Fibroblast of lung (primary cell): ENCODE measurements at places on chromosomes 5 and 9.

DNA sequence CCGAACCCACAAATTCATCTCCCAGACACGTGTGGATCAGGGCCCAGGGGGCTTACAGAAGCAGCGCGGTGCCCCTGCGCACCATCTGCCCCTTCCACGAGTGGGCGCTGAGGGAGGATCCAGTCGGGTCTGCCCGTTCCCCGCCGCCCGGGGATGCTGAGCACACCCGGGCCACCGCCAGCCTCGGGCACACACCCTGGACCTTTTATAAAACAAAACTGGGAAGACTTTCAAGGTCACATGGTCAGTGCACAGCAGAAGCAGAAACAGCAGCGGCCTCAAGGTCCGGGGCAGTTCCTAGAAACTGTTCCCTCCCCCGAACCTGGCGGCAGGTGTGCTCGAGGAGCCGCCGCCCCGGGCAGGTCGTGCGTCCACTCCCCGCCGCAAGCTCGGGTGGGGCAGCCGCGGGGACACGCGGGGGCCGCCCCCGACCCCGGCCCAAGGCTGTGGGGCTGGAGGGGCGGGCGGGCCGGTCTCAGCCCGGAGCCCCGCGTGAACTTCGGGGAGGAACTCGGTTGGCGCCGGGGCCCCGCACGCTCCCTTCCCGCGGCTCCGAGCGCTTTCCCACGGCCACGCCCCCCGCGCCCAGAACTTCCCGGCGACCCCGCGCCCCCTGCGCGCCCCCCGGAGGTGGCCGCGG, 633 bp upstream of the PPP1R26 start:
- peak overlapping the region; percentile 42 for H3K4me3 ChIP-seq
- no peak overlapping the region for H3K27ac ChIP-seq
- no peaks in the 10 kb centered on the region for H3K36me3 ChIP-seq
- no peaks in the 10 kb centered on the region for H3K4me1 ChIP-seq
- DNase-seq = no peak

DNA sequence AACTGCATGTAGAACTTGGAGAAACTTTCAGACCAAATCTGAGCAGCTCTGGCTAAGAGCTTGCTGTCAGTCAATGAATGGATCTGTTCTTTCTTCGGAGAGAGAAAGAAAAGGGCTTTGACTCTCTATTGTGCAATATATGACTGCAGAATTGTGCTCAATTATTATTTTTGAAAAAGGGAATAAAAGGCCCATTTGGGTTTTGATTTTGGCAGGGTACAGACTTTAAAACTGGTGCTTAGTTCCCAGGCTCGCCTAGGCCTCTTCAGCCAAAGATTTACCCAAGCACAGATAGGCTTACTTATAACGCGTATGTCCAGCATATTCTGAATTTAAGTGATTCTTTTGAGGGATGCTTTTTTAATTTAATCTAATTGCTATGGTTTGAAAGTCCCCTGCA, 59.3 kb downstream of the RETREG1 start:
- no peak overlapping the region for H3K27ac ChIP-seq
- H3K27me3 ChIP-seq = no peaks in the 10 kb centered on the region
- no peak for DNase-seq
- no peak overlapping the region for H3K4me3 ChIP-seq
- H3K4me1 ChIP-seq = no peaks in the 10 kb centered on the region

DNA sequence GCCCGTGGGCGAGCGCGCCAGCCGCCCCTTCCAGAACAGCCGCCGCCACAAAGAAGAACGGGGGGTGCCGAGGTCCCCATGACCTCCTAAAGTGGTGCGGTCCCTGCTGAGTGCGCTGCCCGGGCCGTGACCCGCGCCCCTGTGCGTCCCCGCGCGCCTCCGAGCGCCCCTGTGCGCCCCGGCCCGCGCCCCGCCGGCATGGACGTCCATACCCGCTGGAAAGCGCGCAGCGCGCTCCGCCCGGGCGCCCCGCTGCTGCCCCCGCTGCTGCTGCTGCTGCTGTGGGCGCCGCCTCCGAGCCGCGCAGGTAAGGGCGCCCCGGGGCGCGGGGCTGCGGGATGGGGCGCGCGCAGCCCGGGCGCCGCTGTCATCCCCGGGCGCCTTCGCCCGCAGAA, 384 bp downstream of the COL5A1 start:
- H3K27me3 ChIP-seq = no peaks in the 10 kb centered on the region
- H3K36me3 ChIP-seq = peaks cover 5% of the 10 kb centered on the region
- H3K4me3 ChIP-seq = peak overlapping the region; percentile 80
- no peak for DNase-seq
- H3K27ac ChIP-seq = peak overlapping the region; percentile 77

GRCh38 chr5:54455413-54456157, at the start of gene HSPB3:
Gene HSPB3, plus strand, starts transcription at chr5:54455699. Its CDS starts 91 bp downstream, at chr5:54455790.
- no peak within 1 kb of the TSS for H3K27ac ChIP-seq
- peaks cover 29% of the 10 kb centered on the region for H3K4me1 ChIP-seq
- no peaks in the 10 kb centered on the region for H3K36me3 ChIP-seq
- H3K4me3 ChIP-seq = no peak within 1 kb of the TSS

- no peaks in the 10 kb centered on the region for H3K36me3 ChIP-seq
- DNase-seq = no peak
- H3K4me1 ChIP-seq = no peaks in the 10 kb centered on the region
- H3K4me3 ChIP-seq = no peak overlapping the region
- H3K27ac ChIP-seq = no peak overlapping the region
These were observed 227.3 kb downstream of the MLLT3 start for GRCh38 chr9:20394969-20395368.

DNA sequence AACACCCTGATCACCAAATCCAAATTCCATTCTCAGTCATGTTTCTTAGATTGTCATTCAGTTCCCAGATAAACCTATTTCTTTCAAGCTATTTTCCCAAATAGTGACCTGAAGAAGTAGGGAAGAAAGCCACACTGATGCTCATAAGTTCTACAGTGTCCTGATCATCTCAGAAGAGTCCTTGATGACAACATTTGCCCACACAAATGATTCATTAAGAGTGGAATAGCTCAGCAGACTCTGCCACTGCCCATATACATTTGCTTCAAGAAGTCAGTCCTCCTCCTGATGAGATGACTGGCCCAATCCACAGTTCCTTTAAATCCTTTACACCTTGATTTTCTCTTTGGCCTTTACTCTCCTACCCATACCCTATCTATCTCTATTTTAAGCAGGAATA, 283.7 kb upstream of the NR4A3 start:
- H3K4me3 ChIP-seq = no peak overlapping the region
- H3K4me1 ChIP-seq = no peaks in the 10 kb centered on the region
- no peaks in the 10 kb centered on the region for H3K27me3 ChIP-seq
- H3K27ac ChIP-seq = no peak overlapping the region

GRCh38 chr5:145806923-145807322, 28.2 kb downstream of the PRELID2 start:
- no peak overlapping the region for H3K27ac ChIP-seq
- H3K27me3 ChIP-seq = no peaks in the 10 kb centered on the region
- DNase-seq = no peak
- no peaks in the 10 kb centered on the region for H3K36me3 ChIP-seq

DNA sequence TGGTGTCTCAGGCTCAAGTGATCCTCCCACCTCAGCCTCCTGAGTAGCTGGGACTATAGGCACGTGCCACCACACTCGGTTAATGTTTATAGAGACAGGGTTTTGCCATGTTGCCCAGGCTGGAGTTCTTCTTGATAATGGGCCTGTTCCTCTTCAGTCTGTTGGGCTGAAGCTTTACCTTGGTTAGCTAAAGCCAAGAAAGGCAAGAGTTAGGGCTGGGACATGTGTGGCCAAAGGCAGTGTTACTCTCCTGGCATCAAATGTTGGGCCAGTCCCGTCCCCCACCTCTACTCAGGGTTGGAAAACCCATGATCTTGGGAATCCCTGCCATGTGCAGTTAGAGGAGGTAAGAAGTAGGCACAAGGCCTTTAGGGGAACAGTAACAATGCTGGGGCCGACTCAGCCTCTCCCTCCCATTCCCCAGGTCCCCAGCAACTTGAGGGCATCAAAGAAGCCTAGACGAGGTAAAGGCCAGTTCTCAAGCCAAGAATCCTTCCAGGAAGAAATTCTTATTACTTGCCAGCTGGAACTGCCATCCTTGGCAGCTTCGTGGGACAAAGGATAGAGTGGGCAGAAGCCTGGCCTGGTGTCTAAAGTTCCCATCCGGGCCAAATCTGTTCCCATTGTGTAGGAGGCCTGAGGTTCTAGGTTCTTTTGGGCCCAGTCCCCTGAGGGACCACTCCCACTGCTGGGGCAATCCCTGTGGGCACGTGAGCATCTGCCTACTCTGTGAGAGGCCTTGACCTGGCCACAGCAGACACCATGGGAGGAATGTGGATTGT, 4.5 kb downstream of the EGR1 start:
- H3K4me1 ChIP-seq = no peaks in the 10 kb centered on the region
- peaks cover 9% of the 10 kb centered on the region for H3K36me3 ChIP-seq
- no peak overlapping the region for H3K4me3 ChIP-seq
- H3K27me3 ChIP-seq = no peaks in the 10 kb centered on the region
- peak; percentile 80 for DNase-seq
- no peak overlapping the region for H3K27ac ChIP-seq

DNA sequence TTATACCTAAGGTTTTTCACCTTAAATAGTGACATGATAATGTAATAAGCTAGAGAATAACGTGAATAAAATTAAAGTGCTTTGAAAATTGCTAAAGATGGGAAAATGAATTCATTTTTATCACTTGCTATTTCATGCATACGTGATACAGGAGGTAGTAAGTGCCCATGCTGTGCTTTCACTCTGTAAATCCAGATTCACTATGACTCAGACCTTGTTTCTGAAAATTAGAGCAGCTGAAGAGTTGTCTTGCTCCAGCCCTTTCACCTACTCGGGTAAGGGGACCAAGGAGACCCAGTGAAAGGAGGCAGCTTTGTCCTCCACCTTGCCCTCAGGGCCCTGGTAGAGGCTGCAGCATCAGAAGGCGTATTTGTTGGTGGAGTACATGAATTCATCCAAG, 87.9 kb downstream of the ANKH start:
- H3K4me3 ChIP-seq = no peak overlapping the region
- DNase-seq = no peak
- H3K36me3 ChIP-seq = no peaks in the 10 kb centered on the region
- no peaks in the 10 kb centered on the region for H3K4me1 ChIP-seq
- no peaks in the 10 kb centered on the region for H3K27me3 ChIP-seq
- H3K27ac ChIP-seq = no peak overlapping the region

- no peak overlapping the region for H3K27ac ChIP-seq
- H3K4me3 ChIP-seq = no peak overlapping the region
- H3K36me3 ChIP-seq = no peaks in the 10 kb centered on the region
- H3K27me3 ChIP-seq = no peaks in the 10 kb centered on the region
- no peak for DNase-seq
These were observed 116.8 kb downstream of the GCNT1 start for GRCh38 chr9:76575761-76576160.

GRCh38 chr5:67315082-67315989, 118.7 kb upstream of the CD180 start:
- DNase-seq = no peak
- H3K27me3 ChIP-seq = no peaks in the 10 kb centered on the region
- peak overlapping the region; percentile 50 for H3K27ac ChIP-seq
- H3K4me3 ChIP-seq = no peak overlapping the region
- H3K36me3 ChIP-seq = no peaks in the 10 kb centered on the region

DNA sequence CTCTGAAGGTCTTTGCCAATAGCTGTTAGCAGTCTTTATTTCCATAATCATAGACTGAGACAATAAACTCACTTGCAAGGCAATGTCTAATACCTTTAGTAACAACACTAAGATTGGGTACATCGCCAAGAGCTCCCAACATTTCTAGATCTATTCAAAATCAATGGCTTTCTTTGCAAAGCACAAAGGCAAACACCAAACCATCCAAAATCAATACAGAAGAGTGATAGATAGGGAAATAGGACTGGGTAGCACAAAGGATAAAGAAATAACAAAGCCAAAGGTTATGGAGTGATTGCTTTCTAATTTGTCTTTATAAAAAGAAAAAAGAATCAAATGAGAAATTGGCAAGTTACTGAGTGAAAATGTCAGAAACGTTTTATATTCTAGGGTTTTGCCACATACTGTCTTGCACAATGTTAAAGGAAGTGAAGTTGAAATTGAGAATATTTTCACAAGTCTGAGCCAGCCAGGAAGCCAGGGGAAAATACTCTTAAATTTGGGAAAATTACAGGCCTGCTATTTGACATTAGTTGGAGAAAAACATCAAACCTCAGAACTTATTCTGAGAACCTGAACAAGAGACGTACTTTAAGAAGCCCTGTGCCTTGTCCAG, 53.3 kb upstream of the LHFPL2 start:
- H3K4me1 ChIP-seq = peaks cover 10% of the 10 kb centered on the region
- no peaks in the 10 kb centered on the region for H3K36me3 ChIP-seq
- H3K27ac ChIP-seq = no peak overlapping the region
- DNase-seq = no peak

DNA sequence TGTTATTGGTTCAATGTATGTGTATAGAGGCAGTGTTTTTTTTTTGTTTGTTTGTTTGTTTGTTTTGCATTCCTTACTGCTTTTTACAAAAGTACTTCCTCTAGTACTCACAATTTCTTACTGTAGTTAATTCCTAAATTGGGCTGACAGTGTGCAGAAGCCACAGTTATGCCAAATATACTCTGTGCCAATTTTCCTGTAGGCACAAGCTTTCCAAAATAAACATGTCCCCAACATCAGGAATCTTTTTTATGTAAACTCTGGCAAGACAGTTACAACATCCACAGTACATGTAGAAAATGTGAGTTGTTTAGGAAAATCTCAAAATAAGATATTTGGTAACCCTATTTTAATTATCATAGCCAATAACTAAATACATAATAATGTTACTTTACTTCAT, 161.6 kb upstream of the TSLP start:
- peaks cover 6% of the 10 kb centered on the region for H3K4me1 ChIP-seq
- H3K27ac ChIP-seq = no peak overlapping the region
- no peak overlapping the region for H3K4me3 ChIP-seq
- no peaks in the 10 kb centered on the region for H3K27me3 ChIP-seq

- H3K27me3 ChIP-seq = no peaks in the 10 kb centered on the region
- H3K4me3 ChIP-seq = no peak overlapping the region
- no peak for DNase-seq
- H3K4me1 ChIP-seq = no peaks in the 10 kb centered on the region
- no peaks in the 10 kb centered on the region for H3K36me3 ChIP-seq
These were observed 14.9 kb downstream of the CHD1 start for GRCh38 chr5:98913911-98914310.

- H3K4me3 ChIP-seq = no peak overlapping the region
- peak overlapping the region; percentile 96 for H3K27ac ChIP-seq
- peaks cover 47% of the 10 kb centered on the region for H3K4me1 ChIP-seq
- no peaks in the 10 kb centered on the region for H3K27me3 ChIP-seq
- DNase-seq = no peak
These were observed 49.7 kb downstream of the AHRR start for GRCh38 chr5:370959-371810.

DNA sequence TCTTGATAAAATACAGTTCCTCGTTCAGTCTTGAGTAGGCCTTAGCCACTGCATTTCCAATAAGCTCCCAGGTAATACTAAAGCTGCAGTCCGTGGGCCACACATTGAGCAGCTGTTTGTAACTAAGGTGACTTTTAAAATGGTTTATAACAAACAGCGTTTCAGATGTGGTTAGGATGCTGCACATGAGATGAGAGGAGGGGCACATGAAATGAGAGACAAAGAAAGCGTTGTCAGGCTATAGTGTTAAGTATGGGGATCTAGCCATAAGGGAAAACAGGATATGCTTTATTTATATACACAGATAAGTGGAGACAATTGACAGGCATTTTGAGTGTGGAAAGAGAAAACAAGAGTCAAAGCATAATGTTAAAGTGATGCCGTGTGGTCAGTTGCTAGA, 89.9 kb downstream of the PAM start:
- H3K27me3 ChIP-seq = no peaks in the 10 kb centered on the region
- no peaks in the 10 kb centered on the region for H3K36me3 ChIP-seq
- no peaks in the 10 kb centered on the region for H3K4me1 ChIP-seq
- DNase-seq = no peak
